Activated naive CD4-positive, alpha-beta T cell treated with anti-CD3 and anti-CD28 coated beads, Interleukin-2, amount 10 ng/mL, durations not matched to agents 7 days and 5 days (primary cell): ENCODE measurements at places on chromosomes 3 and 15.

GRCh38 chr15:24955531-24955921, 739 bp downstream of the SNRPN start:
- peak; percentile 30 for DNase-seq

- DNase-seq: no peak
These were observed 29.6 kb upstream of the CEMIP start for GRCh38 chr15:80749589-80749988.

- peak; percentile 39 for DNase-seq
These were observed 67.6 kb upstream of the HACD2 start for GRCh38 chr3:123652342-123652984.

DNA sequence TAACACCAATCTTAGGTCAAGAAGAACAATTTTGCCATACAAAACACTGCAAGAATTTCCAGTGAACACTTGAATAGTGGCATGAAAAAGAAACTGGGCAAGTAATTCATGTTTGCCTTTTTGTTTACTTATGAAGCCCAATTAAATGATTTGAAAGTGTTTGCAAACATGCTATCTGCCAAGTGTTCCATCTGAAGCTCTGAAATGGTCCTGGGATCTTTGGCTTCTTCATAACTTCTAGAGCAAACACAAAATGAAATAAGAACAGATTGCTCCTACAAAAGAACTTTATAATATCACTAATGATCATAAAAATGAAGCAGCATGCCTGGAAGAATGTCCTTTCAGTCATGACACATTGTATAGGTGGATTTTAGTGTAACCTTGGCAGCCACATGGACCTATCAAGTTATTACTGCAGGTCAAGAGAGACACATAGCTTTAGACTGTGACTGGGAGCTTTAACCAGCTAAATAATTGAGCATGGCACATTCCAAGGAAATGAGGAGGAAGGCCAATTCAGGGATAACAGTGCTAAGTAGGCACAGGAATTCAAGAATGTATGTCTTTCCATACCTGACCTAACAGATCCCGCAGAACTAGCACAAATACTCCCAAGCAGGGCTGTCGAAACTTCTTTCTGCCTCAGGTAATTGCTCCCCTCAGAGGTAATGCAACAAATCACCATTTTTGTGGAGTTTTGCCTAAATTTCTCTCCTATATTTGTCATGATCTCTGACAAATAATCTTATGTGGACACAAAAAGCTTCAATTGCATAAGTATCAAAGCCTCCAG, 144.6 kb downstream of the DUT start:
- no peak for DNase-seq

- no peak for DNase-seq
These were observed 58.6 kb downstream of the QTRT2 start for GRCh38 chr3:114115143-114115542.

- no peak for DNase-seq
These were observed 1.8 kb upstream of the PLCH1 start for GRCh38 chr3:155746703-155747102.

GRCh38 chr15:95464509-95464908, 866.0 kb upstream of the NR2F2 start:
- no peak for DNase-seq

DNA sequence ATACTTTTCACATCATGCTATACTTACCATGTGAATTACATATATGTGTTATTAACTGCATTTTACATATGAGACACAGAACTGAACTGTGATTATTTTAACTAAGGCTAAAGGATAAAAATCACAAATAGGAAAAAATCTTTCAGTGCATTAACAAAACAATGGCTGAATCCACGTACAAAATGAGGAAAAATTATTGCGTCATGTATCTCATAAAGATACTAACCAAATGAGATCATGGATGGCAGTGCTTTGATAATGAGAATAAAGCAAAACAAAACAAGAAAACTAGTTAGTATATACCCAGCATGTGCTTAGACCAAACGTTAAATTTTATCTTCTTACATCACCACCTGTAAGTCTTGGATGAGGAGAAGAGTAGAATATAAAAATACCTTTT, 66.0 kb downstream of the SCAPER start:
- no peak for DNase-seq

DNA sequence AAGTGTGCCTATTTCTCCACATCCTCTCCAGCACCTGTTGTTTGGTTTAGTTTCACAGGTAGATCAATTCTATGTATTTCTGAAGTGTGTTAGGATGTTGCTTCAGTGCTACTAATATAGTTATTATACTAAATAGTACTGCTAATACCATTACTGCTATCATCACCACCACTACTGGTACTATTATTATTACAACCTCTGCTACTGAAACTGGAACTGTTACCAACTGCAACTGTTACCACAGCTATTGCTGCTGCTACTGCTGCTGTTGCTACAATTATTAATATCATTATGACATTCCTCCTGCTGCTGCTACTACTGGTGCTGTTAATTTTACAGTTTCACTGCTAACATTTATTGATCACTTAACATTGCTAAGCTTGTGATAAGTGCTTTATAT, 8.3 kb upstream of the LMOD3 start:
- no peak for DNase-seq

GRCh38 chr3:76370749-76371520, 585.6 kb upstream of the ZNF717 start:
- no peak for DNase-seq

- DNase-seq: no peak
These were observed 486.8 kb upstream of the ALCAM start for GRCh38 chr3:104879919-104880318.

GRCh38 chr15:89243046-89243690, 611 bp upstream of the FANCI start:
- DNase-seq: peak; percentile 23

GRCh38 chr15:85407421-85408269, 27.2 kb downstream of the AKAP13 start:
- DNase-seq: peak; percentile 29

DNA sequence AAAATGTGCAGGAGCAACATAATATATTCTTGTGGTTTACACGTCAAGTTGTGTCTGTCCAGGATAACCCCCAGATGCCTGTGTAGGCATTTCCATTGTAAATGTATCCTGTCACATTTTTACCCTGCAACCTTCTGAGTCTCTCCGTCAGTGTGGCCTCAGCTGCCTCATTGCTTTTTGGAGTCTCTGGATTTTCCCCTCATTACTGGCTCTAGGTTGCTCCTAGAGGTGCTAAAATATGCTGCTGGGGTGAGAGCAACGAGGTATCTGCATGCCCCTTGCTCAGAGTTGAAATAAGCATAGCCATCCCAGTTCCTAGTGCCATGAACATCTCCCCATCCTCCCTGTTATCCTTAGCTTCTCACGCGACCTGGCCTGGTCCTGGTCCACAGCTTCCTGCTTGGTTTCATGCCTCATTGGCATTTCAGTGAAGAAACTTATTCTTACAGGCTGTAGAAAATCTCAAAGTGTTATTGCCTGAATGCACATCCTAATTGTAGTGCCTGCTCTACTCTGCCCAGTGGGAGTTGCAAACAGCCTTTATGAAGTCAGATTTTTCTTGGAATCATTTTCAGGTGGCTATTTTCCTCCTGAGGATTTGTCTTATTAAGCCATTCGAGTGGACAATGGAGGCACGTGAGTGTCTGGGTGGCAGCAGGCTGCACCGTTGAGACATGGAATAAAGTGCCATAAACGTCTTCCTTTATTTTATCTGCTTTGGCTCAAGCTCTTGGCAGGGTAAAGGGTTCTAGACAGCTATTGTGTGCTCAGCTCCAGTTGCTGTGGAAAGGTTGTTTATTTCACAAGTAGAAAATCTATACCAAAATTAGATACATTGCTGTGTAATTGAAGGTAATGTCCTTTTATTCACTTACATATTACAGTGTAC, 33.2 kb downstream of the OXNAD1 start:
- no peak for DNase-seq

DNA sequence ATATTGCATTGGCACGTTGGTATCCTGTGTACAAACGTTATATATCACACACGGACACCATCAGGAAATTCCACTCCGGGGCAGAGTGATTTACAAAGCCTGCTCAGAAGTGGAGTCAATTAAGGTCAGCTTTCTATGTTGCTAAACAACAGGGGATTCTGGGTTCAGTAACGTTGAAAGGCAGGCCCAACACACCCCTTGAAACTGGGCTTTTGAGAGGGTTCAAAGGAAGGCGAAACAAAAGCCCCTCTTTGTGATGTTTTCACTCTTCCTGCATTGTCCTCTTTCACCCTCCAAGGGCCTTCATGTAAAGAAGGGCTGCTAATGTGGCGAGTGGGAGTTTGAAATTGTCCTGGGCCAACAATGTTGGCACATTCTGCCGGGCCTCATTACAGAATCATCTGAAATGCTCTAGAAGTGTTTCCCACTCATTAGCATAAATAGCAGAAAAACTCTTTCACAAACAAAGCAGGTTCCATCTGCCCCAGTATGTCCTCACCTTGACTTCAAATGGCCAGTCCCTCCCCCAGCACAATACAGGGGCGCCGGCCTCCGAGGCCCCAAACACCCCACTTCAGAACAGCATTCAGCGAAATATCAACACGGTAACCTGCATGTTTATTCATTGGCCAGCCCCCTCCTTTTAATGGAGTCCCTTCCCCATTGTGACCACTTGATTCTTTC, 76.4 kb downstream of the HES1 start:
- no peak for DNase-seq

- DNase-seq: no peak
These were observed 46.6 kb upstream of the GOLGA8J start for GRCh38 chr15:30036036-30036703.

DNA sequence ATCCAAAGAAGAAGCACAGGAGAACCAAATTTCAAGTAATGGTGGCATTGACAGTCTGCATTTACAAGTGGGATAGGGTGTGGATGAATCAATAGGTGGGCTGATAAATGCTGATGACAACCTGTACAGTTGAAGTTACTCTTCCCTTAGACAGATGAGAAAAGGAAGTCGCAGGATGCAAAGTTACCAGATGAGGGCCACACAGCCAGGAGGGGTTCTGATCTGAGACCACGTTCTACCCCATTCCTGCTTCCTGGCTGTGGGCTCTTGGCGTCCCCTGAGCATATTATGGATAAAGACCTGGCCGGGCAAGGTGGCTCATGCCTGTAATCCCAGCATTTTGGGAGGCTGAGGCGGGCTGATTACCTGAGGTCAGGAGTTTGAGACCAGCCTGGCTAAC, 104.6 kb downstream of the EOMES start:
- DNase-seq: no peak

DNA sequence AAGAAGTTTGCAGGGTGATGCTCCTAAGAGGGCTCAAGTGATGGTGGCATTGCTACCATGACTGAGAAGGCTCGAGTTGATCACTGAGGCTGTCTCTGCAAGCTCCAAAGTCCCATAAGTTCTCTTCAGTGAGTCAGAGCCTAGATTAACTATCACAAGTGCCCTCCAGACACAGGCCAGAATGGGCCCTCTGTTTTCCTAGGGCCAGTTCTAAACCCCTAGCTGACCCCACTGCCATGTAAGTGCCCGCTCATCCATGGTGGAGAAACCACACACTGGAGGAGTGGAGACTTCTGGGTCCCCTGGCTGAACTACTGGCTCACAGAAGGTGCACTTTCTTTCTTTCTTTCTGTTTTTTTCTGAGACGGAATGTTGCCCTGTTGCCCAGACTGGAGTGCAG, 87.6 kb upstream of the WNT5A start:
- DNase-seq: no peak

DNA sequence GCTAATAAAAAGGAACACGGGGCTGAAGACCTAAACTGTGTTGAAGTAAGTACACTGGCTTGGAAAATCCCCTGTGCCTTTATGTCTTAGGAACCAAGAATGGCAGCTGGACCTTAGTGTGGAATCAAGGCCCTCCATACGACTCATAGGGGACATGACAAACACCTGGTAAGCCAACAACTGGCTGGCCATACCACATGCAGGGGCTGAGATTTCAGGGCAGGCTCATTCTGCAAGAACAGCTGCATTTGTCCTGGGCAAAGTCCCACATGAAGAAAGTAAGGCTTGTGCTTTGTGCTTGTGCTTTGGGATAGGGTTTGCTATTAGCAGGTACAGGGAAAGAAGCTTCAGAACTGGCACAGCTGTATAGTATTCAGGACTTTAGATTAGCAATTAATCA, 18.0 kb downstream of the ETV5 start:
- DNase-seq: no peak

- DNase-seq: no peak
These were observed 4.6 kb downstream of the ACSBG1 start for GRCh38 chr15:78229431-78230406.

GRCh38 chr3:133742351-133743091, 3.7 kb upstream of the TF start:
- DNase-seq: no peak

DNA sequence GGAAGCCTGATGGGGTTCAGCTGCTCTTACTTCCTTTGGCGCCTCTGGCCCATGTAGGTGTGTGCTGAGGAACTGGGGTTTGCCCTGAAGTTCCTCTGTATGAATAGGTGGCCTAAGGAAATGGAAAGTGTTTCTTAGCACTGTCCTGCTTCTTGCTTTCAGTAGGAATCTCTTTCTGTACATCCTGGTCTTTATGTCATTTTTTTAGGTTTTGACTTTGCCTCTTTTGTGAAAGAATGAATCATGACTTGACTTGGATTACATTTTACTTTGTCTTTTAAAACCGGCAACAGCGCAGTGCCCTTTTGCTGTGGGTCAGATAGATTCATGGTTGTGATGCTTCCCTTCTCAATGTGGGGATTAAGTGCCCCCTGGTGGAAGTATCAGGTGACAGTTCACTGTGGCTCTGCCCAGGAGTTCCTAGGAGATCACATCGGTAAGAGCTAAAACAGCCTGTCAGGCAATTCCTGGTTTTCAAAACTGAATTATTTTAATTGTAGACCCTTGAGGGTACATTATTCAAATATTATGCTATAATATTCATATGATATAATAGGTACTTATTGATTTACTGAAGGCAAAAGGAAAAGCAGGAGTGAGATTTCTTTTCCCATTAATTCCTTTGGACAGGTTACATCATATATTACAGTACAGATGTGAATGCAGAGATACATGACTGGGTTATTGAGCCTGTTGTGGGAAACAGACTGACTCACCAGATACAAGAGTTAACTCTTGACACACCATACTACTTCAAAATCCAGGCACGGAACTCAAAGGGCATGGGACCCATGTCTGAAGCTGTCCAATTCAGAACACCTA, 95.4 kb downstream of the HCN4 start:
- DNase-seq: peak; percentile 58

- peak; percentile 85 for DNase-seq
These were observed 70.5 kb upstream of the ATP10A start for GRCh38 chr15:25933456-25934158.

- no peak for DNase-seq
These were observed 235.4 kb downstream of the XXYLT1 start for GRCh38 chr3:195035345-195036202.

- peak; percentile 33 for DNase-seq
These were observed at the start of gene SLC6A20 for GRCh38 chr3:45795882-45796765. Gene SLC6A20, minus strand, starts transcription at chr3:45796536. Its CDS starts 117 bp downstream, at chr3:45796419.

- peak; percentile 56 for DNase-seq
These were observed 897 bp upstream of the TLE3 start for GRCh38 chr15:70098461-70099166.

- DNase-seq: no peak
These were observed 163.2 kb downstream of the MAGI1 start for GRCh38 chr3:65875393-65876027.

GRCh38 chr3:129878355-129878754, 15.2 kb downstream of the TMCC1 start:
- no peak for DNase-seq
